EH (cell line): ENCODE measurements at places on chromosomes 7 and 10.

GRCh38 chr7:2860627-2861133, 16.6 kb upstream of the GNA12 start:
- DNase-seq = no peak

DNA sequence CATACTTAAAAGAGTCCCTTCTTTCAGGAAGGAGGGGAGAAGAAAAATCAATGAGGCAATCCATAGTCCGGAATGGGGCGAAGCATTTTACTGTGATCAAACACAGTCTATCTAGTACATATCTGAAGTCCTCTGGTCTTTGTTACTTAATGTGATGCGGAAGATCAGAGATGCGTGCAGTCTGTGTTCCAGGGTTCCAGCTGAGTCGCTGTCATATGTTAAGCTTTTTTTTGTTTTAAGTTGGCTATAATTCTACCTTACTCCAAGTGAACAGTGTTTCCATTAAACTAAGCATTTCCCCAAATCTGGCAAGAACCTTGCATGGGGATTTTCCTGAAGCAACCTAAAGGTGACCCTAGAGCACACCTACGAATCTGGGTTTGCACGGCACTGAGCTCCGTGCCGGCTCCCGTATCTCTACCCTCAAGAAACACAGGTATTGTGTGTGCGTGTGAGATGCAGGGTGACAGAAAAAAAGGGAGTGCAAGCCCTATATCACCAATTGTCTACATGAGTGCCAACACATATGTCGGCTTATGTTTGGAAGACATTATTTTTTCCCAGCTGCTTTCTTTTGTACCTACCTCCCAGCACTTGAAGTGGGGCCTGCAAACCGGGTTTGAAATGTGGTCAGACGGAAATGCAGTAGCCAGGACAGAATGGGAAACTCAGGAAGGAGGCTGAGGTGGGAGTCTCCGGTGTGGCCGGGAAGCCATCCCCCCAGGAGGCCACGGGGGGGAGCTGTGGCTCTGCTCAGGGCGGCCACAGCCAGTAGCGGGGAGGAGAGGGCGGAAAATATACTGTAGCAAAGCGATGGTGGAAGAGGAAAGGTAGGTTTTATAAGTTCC, 435.8 kb upstream of the MGMT start:
- no peak for DNase-seq

GRCh38 chr7:16646472-16647072, 591 bp downstream of the BZW2 start:
- peak; percentile 44 for DNase-seq

GRCh38 chr7:22152690-22153089, 204.3 kb downstream of the RAPGEF5 start:
- no peak for DNase-seq

DNA sequence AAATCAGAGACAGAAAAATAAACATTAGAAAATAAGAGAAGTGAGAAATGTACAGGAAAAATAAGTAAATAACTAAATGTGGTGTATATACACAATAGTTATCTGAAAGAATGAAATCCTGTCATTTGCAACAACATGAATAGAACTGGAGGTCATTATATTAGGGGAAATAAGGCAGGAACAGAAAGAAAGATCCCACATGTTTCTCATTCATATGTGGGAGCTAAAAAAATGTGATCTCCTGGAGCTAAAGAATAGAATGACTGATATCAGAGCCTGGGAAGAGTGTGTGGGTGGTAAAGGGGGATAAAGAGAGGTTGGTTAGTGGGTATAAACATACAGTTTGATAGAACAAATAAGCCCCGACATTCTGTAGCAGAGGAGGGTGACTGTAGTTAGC, 27.3 kb downstream of the PLXDC2 start:
- DNase-seq = no peak

DNA sequence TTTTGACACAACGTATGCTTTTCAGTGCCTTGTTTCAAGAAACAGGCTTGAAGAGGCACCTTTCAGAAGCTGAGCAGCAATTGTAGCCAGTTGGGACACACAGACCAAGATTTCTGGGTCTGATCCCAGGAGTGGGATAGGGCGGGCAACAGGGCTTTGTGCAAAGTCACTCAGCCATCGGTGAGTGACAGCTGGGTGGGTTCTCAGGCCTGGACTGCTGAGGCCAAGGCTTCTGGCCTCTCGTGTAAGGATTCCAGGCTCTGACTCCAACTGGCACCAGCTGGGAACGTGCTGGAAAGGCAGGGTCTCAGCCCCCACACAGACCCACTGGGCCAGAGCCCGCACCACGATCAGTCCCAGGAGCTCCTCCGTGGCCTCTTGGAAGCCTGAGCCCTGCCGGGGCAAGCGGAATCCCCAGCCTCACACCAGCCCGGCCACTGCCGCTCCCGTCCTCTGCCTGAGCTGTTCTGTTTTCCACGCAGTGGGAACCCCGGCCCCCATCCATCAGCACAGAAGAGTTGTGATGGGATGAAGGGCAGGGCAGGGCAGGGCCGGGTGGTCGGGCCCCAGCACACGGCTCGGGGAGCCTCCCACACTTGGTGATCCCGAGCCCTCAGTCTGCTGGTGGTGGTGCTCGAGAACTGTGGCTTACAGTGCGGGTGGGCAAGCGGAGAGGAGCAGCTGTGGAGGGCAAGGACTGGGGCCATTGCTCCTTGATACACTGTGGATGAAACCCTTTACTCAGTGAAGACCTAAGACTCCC, 46.8 kb downstream of the VIPR2 start:
- no peak for DNase-seq
